WERI-Rb-1 (cell line): ENCODE measurements at places on chromosomes 3 and 15.
A peak's percentile ranks its signal among the peaks of the same experiment; 100 is the strongest.

DNA sequence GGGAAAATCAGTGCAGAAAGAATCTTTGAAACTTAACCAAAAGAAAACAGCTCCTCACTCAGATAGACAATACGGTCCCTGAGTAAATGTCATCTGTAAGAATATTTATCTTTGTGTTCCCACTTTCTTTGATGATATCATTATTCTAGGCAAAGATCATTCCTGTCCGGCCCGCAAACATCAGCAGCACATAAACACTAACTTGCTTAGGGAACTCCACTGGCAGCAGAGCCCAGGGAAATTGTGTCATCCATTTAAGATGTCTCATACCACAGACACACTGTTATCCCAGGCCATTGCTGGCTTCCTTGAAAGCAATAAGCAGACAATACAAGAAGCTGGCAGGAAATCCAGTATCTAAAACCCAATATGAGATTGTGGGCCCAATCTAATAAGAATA lies 20.1 kb upstream of the CD96 start:
- DNase-seq: no peak

GRCh38 chr3:71690341-71690841 lies 34.8 kb downstream of the EIF4E3 start:
- peak; percentile 14 for DNase-seq

DNA sequence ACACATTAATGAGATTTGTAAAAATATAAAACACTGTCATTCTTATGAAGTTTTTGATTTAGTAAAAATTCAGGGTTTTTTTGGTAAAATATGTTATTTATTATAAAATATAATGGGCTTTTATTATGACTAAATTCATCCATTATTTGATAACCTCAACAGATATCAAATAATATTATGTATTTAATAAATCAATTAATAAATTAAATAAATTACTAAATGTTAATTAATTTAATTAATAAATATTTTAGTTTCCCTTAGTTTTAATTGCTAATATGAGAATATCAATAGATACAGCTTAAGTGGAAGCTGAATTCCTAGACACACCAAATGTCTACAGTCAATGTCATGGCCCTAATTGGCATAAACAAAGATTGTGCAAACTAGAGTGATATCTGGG lies 82.3 kb upstream of the DGKG start:
- DNase-seq: no peak

DNA sequence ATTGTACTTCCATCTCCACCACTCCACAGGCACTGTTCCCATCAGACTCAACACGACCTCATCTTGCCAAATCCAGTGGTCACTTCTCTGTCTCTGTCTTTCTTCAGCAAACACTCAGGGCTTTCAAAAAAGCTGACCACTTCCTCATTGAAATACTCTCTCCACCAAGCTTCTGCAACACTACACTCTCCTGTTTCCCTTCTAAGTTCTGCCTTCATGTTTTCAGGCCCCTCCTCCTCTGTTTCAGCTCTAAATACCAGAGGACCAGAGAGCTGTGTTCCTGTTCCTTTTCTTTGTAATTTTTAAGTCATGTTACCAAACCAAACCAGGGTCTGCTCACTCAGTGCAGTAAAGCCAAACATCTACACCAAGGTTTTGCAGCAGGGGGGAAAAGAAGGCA lies 33.8 kb upstream of the ACP3 start:
- no peak for DNase-seq

DNA sequence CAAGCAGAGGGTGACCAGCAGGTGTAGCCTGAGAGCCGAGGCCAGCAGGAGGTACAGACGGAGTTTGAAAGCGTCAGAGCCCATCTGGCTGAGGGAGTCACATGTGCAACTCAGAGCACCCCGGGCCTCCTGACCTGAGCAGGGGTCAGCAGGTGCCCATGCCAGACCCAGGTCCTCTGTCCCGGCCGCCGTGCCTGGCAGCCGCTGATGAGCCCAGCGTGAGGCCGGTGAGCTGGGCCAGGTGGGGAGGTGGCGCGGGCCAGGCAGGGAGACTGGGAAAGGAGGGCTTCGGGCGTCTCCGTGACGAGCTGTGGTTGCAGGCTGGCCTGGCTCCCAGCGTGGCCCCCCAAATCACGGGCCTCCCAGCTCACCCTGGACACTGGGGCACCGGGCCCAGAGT lies 130.9 kb downstream of the CHSY1 start:
- DNase-seq: peak; percentile 68

- no peak for DNase-seq
Observed at GRCh38 chr15:52394118-52394517, 98.5 kb upstream of the MYO5C start.

GRCh38 chr3:183924956-183925355 lies 40.3 kb upstream of the PARL start:
- no peak for DNase-seq
